HuH-7 (cell line): ENCODE measurements at places on chromosomes 6 and 20.

- DNase-seq, result peak; percentile 83
Observed at GRCh38 chr20:45911486-45912343, at the start of gene PLTP. PLTP (minus strand) TSS chr20:45912155; CDS start chr20:45911452, 703 bp downstream.

DNA sequence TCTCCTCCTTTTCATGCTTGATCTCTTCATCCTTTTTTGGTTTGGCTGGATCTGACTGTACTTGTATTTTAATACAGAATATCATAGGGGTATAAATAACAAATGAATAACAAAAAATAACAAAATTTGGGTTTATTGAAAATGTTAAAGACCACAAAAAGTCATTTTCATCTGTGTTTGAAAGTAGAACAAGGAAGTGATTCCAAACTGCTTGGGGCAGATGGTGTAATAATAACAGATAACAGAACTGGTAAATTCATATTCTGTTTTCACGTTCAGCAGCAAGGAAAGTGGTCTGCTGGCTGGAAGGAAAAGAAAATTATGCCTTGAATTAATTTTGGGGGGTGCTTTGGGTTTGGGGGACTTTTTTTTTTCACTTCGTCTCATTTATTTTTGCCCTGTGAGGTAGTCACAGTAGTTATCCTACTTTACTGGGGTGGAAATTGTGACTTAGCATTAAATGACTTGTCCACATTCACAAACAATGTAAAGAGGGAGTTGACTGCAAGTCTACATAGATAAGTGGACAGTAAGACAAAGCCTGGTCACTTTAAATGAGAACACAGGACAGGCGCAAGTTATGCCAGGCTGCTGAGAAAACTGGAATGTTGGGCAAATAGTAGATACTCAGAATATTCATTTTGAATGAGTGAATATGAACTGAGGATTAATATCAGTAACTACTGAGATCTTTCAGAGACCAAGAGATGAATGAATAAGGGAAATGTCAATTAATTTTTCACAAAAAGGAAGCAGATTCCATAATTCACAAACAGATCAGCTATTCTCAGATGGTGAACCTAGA, 193.9 kb upstream of the CITED2 start:
- DNase-seq, result no peak

DNA sequence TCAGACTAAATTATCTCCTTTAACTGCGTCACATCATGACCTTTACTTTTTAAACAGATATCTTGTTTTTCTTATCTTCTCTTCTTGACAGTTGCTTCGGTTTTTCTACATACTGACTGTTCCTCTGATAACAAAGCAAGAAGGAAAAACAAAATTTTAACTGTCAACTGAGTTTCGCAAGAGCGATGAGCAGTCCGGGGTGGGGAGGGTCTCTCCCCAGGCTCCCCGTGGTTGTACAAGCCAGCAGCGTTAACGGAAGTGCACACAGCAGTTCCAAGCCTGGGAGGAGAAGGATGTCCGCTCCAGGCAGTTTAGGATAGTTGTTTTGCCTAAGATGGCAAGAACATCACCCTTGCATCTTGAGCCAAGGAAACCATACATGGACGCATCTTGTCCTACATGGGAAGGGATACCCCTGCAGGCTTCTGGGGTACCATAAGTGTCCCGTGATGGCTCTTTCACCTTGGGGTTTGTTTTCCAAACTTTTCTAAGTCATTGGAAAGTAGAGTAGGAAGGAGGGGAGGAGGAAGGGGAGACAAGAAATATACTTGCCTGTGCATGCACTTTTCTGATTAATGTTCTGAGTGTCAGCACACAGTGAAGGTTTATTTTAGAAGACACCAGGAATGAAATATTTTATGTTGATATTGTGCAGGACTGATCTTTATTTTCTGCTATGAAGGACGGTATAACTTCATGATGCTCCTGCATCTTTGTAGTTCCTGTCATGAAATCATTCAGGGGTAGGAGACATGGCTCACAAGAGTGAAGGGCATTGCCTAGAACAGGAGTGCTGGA, 20.8 kb downstream of the SLC24A3 start:
- no peak for DNase-seq

DNA sequence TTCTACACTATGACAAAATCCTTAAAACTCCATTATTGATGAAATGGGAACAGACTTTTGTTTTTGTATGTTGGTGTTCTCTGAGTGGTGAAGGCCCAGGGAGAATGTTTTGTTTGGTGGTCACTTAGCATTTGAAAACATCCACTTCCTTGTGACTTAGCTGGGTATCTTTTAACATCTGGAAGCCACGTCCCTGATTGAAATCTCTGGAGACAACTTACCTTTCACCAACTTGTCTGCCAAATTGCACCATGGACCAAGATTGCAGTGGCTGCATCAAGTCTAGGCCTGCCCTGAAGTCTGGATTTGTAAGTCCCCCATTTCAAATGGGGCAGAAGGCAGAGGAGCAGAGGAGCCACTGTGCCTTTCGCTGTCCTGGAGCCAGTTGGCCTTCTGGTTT, 534 bp upstream of the EFCAB8 start:
- no peak for DNase-seq

DNA sequence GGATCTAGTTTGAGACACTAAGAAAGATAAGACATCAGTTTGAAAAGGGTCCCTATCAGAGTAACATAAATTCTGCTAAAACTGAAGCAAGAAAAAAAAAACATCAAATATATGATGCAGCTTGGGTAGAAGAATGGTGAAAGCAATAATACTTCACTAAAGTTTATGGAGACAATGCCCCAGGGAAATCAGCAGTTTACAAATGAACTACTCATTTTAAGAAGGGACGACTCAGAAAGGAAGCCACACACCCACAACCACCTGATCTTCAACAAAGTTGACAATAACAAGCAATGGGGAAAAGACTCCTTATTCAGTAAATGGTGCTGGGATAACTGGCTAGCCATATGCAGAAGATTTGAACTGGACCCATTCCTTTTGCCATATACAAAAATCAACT, 143.5 kb downstream of the TPBG start:
- DNase-seq, result no peak

DNA sequence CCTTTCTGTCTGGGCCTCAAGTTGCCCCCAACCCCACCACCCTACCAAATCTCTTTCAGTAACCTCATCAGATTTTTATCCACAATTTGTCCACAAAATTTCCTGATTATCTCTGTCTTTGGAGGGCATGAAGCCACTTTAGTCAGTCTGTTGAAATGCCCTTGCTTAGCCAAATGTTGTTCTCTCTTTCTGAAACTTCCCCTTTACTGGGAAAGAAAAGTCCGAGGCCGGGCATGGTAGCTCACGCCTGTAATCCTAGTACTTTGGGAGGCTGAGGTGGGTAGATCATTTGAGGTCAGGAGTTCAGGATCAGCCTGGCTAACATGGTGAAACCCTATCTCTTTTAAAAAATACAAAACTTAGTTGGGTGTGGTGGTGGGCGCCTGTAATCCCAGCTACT, 33.8 kb downstream of the TOMM6 start:
- DNase-seq, result no peak

- no peak for DNase-seq
Observed at GRCh38 chr6:66238851-66239250, 531.8 kb upstream of the EYS start.

DNA sequence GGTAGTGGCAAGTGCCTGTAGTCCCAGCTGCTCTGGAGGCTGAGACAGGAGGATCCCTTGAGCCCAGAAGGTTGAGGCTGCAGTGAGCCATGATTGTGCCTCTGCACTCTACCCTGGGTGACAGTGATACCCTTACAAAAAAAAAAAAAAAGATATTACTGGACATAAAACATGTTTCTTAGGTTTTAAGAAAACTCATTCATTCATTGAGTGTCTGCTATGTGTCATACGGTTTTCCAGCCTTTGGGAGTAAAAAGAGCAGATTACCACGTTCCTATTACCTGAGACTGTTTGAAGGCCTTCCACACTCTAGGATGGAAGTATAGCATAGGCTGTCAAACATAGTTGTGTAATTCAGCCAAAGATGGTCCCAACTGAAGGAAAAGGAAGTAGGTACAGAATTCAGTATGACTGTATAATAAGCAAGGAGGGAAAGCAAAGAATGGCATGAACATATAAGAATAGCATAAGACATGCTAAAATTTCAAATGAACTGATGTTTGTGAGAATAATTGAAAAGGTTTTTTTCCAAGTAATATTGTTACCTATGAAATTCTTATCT, 22.0 kb downstream of the STXBP5 start:
- no peak for DNase-seq

DNA sequence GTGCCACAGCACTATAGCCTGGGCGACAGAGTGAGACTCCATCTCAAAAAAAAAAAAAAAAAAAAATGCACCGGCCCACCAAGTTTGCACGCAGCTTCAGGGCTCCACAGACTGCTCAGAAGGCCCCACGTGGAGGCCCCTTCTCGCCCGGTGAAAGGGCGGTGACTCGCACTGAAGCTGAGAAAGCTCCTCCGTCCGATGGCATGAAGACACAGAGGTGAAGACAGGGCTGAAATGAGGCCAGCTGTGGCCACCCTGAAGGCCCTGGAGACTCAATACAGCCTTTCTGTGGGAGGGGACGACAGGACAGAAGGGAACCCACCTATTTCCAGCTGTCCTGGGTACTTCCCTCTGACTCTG, 84.0 kb downstream of the PTPN1 start:
- DNase-seq, result no peak

DNA sequence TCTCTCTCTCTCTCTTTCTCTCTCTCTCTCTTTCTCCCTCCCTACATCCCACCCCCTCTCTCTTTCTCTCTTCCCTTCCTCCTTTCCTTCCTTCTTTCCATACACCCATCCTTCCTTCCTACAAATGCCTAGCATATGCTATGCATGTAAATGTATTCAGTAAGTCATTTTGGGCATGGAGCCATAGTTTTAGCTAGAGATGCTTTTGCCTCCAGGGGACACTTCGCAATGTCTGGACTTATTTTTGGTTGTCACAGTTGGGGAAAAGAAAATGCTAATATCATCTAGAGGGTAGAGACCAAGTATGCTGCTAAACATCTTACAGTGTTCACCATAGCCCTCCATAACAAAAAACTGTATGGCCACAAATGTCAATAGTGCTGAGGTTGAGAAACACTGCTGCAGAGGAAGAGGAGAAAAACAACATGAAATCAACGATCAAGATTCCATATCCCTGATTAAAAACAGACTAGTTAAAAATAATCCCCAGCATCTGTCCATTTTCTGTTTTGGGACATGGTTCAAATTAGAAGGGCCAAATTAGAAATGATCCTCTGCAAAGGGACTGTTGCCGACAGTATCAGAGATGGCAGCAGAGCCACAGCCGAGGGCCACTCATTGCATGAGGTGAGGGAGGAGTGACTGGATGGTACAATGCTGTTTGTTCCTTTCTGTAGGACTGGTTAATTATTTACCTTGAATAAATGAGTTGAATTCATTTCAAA, 152.7 kb downstream of the SH3BGRL2 start:
- DNase-seq, result no peak

DNA sequence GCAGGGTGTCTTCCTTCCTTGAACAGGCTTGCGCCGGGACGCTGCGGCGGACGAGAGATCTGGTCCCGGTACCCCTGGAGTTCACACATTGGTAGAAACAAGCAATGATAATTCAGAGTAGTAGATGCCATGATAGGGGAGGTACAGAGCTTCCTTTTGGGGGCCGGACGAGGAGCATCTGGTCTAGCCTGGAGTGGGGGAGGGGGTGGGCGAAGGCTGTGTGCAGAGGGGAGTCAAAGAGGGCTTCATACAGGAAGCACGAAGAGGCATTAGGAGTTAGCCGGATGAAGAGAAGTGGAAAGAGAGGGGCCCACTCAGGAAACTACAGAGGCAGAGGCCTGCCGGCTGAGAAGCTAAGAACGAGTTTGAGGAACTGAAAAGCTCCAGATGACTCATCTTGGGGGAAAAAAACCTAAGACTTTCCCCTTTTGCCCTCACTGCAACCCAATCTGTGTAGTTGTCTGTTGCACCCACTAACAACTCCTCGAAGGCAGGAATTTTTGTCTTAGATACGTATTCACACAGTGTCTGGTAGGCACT, 611 bp downstream of the CNPY3 start:
- DNase-seq, result no peak

- no peak for DNase-seq
Observed at GRCh38 chr6:145836170-145836569, 21.6 kb upstream of the FBXO30 start.

DNA sequence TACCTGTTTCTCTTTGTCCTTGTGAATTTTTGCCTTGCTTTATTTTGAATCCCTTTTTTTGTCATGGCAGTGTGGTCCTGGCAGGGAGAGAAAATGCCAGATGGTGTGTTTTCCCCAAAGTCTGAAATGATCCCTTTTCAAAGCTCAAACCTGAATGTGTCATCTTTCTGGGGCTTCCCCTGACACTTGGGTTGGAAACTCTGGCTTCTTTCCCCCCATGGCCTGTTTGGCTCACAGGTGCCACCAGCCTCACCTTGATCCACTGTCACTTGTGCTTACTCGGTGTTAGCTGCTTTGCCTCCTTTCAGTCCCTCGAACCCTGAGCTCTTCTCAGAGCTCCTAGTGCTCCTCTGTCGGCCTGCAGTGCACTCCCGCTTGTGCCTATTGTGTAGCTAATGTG, 22.3 kb downstream of the MYBL2 start:
- no peak for DNase-seq

DNA sequence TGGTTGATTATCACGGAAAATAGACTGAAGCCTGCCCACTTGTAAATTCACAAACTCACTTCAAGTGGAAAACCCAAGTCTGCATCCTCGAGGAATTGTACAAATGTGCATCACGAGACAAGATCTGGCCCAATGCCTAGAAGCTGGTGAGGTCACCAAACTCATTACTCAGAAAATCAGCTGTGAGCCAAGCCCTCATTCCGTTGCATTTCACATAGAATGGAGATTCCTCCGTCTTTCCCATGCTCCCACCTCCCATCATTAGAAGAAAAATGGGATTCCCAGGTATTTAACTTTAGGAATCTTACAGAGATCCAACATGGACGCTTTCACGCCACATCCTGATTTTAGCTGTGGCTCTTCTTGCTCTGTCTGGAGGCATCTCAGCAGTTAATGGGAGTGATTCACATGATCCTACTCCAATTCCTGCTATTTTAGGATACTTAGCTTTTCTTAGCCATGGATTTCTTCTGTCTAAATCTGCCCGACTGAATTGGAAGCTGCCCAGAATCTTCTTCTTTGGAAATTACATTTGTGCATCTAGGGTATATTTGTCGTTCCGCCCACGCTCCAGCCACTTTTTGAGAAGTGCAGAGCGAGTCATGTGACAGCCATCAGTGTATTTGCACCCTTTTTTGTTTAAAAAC, 68.7 kb upstream of the STMND1 start:
- DNase-seq, result no peak

DNA sequence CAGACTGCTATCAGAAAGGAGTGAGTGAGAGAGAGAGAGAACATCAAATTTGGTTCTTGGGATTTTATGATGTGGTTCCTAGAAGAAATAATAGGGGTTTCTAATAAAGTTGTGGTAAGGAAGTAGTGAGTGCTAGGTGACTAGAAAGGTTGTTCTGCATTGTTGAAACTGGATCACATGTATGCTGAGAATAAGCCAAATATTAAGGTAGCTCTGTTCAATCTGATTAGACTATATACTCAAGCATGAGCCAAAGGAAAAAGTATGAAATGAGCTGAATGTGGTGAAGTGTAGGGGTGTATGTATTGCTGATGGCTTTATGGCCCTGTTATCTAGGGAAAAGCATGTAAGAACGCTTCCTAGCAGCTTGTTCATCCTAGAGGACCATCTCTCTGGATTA, 63.0 kb upstream of the IMPG1 start:
- DNase-seq, result no peak

GRCh38 chr20:62651285-62652021, 9.2 kb downstream of the SLCO4A1 start:
- DNase-seq, result no peak
